ENCODE measurements at places on chromosomes 2 and 18.

DNA sequence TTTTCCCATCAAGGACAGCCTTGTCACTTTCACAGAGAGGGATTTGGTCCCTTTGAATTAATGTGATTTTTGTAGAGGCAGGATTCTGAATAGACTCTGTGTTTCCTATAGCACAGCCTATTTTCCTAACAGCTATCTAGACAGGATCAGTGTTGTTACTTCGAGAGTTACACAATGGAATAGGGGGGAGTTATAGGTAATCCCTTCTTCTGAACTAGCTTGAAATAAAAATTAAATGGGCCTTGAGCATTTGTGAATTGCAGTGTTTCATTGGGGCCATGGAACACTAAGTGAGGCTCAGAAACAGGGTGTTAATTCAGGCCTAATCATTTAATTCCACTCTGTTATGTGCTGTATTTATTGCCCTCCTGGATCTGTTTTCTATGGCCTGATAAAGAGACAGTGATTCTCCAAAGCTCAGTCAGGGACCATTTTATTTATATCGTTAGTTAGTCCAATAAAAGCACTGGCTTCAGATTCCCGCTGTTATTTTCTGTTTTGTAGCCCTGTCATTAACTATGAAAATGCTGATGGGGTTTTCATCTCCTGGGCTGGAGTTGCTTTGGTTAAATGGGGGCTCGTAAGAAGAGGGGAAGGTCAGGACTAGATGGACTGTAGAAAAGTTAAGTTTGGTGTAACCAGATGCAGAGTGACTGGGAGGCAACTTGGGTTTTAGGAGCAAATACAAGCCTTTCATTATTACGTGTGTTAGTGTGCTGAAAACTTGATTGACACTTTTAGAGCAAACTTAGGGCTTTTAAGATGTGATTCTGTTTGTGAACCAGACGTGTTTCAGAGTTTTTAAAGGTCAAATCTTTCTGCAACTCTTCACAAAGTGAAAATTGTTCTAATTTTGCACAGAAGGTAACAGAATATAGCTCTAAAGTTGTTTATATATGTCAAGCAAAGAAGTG, 461.0 kb upstream of the HNRNPA3 start:
- no peak for DNase-seq

- DNase-seq: no peak
Measured at GRCh38 chr18:10376731-10377130, 77.7 kb upstream of the APCDD1 start.

DNA sequence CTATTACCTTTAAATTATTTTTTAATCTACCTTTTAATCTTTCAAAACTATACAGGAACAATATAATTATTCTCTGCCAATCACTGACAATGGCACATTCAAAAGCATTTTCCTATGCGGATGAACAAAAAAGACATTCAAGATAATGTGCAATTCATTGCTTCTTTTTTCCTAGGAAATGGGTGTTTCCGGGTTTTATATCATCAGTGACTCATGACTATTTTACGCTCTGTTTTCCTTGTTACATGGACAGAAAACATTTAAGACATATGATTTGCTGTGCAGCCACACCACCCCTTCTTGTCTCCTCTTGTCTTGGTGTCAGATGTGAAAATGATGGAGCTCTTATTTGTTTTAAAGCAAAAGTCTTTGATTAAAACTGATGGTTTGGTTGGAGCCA, 184.7 kb upstream of the LINC00305 start:
- no peak for DNase-seq

GRCh38 chr18:49878567-49879270, 65.4 kb upstream of the ACAA2 start:
- DNase-seq: no peak

DNA sequence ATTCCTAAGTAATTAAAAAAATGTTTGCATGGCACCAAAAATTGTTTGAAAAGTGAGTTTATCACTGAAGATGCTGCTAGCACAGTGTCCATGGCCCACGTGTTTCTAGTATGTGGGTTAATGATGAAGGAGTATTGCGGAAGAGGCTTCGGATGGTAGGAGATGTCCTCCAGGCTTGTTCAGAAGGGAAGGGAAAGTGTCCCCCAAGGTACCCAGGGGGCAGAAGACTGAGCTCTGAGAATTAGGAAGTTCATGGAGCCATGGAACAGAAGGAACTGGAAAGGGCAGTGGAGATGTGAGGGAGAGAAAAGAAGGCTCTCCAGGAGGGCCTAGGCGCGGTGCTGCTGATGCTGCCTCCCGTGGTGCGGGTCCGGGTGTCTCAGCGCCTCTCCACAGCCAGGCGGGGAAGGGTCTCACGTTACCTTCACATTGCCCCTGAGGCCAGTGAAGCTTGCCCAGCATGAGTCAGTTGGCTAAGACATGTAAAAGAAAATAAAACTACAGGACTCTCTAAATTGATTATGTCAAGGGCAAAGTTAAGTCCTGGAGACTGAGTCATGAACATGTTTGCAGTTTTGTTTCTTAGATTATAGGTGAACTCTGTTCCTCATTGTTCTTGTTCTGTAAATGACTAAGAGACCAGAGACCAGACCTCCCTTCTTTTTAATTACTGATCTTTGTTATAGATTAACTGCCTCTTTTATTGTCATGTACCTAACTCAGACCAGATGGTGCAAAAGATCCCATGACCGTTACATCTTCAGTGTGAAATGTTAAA, 89.0 kb downstream of the MTCL1 start:
- DNase-seq: no peak

- no peak for DNase-seq
Measured at GRCh38 chr2:115746151-115746550, 1303.7 kb downstream of the DPP10 start.

DNA sequence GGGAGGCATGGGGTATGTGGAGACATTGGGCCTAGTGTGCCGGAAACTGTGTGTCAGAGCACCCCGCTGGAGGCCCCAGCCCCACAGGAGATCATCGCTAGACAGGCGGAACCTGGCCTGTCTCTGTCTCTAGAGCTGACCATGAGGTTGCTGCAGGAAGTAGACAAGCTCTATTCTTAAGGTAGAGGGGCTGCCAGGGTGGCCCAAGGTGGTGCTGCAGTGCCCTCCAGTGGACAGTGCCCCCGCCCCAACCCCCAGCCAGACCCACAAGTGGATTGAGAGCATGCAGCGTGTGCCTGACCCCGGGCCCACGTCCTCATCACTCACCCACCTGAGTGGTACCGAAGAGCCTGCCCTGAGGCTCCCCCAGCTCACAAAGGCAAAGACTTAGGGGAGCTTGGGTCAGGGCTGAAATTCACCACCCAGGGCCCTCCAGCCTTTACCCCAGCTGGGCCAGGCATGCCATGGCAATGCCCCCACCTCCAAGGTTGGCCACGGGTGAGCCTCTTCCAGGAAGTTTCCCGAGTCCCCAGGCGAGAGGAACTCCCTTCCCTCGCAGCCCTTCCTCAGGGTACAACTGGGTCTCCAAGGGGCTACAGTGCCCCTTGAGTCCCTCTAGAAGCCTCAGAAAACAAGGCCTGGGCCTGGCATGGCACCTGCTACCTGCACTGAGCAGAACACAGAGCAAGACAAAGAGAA, 155.0 kb downstream of the TTC32 start:
- no peak for DNase-seq

- no peak for DNase-seq
Measured at GRCh38 chr2:112181571-112182290, 43.5 kb downstream of the FBLN7 start.

GRCh38 chr2:10514743-10515142, 66.6 kb upstream of the ODC1 start:
- DNase-seq: no peak

DNA sequence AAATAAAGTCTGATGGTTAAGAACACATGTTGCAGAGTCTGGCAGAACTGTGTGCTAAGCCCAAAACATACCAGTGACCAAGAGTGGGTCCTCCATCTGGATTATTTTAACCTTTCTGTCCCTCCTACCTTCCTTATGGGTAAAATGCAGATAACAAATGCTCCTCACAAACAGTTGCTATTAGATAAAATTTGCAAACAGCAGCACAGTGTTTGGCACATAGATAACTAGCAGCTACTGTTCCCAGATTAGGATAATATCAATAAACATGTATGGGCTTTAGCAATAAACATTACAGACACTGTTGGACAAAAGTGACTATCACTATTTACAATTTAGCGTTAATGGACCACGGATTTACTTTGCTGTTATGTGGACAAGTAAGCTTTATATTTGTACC, 154.9 kb downstream of the TCF4 start:
- DNase-seq: no peak

DNA sequence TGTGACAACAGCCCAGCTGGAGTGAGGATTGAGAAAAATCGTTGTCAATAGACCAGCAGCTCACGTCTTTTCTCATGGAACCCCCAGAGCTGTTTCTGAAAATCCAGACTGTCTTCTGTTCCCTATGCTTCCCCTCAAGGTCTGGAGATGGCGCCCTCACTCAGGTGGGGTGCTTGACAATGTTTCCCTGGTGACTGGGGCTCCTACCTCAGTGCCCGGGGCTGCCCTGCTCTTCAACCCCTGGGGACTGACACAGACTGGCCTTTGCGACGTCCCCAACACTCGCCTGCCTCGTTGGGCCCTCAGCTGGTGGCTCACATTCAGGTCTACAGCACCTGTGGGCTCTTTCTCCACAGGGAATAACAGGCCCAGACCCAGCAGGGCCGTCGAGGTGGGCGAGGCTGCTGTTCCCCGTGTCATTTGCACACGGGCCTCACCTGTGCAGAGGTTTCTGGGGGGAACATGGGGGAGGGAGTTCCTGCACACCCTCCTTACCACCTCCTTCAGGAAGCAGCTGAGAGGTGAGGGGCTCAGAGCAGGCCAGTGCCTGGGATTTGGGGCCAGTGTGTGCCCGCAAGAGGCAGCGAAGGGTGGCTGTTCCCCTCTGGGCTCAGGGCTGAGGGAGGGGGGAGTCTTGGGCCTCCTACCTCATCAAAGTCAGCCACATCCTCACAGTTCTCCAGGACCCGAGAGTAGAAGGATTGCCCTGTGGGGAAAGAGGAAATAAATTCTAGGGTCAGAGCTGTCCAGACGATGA, 59.3 kb upstream of the OTOF start:
- no peak for DNase-seq

DNA sequence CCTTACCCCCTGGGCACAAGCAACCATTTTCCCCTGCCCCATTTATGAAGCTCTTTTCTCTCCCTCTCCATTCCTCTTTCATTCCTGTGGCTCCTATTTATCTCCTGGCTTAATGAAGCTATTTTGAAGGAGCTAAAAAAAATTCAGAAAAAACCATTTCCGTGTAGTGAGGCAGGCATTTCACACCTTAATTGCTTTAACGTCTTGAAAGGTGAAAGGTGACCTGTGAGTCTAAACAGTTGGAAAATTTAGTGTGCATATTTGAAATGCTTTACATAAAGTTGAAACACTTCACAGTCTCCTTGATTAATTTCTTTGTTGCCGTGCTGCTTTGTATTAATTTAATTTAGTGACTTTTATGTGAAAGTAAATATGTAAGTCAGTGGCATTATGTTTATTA, 83.6 kb downstream of the LTBP1 start:
- DNase-seq: no peak

DNA sequence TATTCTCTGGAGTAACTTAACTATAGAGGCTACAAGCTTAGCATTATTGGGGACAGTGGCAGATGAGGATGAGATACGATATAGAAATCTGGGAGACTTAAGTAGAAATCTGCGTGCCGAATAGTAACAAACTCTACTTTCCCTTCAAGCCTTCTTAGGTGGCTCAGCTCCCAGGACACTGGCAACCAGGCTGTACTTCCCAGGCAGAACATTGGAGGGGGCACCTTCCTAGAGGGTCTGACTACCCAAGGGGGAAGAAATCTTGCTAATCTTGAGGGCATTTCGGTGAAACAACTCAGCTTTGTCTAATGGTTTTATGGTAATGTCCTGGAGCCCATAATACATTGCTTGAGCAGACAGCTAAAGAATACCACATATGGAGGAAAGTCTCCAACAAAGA, 126.2 kb upstream of the DTNA start:
- no peak for DNase-seq

DNA sequence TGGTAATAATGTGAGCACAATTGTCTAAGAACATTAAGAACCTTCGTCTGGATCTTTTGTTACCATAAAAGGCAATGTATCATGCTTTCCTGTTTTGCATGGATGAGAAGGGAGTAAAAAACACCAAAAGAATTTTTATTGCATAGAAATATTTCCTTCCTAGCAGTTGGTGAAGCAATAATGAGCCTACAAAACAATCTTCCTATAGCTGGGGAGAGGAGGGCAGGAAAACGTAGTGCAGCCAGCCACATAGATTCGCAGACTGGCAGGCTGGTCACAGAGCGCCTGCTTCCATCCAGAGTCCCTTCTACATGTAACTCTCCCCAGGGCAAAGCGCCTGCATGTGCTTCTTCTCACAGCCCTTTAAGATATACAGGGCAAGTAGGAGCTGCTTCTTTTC, 190.4 kb downstream of the BABAM2 start:
- DNase-seq: no peak

DNA sequence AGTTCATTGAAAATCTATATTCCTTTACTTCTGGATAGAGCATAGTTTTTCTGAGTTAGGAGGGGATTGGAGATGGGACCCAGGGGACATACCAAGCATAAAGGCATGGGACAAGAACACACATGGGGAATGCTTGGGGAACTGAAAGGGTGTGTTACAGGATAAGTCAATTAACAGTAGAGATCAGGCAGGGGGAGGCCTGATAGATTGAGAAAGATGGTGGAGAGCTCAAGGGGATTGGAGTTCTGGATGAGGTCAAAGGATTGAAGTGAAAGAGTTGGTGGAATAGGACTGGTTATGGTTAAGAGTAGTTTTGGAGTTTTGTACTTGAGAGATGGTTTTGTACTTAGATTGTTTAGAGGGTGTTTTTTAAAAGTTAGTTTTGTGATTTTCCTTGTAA, 16.1 kb downstream of the ACSL3 start:
- no peak for DNase-seq

- DNase-seq: peak; percentile 56
Measured at GRCh38 chr2:175372704-175373701, 191.5 kb upstream of the ATP5MC3 start.

DNA sequence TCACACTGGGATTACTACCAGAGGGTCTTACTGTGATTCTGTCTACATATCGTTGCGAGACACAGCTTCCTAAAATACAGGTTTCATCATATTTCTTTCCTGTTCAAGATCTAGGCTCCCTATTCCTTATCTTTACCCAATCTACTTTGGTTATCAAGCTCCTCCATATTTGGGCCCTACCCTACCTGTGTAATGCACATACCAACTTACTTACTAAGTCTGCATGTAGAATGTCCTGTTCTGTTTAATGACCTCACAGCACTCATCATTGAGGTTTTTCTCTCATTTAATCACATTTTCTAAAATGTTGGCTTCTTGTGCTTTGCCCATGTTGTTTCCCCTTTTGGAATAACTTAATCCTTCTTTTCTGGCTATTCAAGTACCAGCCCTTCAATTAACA, 551.1 kb downstream of the ZEB2 start:
- no peak for DNase-seq

GRCh38 chr2:8045081-8045614, 636.7 kb upstream of the ID2 start:
- no peak for DNase-seq

DNA sequence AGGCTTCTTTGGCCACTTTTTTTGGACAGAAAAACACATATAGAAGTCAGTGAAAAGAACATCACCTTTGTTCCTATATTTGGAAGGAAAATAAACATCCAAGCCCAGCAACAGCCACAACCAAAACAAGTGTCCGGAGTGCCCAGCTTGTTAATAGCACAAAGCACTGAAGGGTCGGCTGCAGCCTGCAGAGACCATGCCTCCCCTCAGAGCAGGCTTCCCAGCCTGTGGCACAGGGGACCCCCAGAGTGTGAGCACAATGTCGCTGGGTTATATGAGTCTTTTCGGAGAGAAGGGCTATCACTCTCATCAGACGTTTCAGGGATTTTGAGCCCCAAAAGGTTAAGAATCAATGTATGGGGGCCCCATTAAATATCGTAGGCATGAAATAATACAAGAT, 6.2 kb upstream of the CIDEA start:
- DNase-seq: no peak

All from AML-193 (cell line).